ENCODE measurements at places on chromosomes 6 and 20.

GRCh38 chr6:33677143-33677660 is 34.3 kb downstream of the UQCC2 start:
- no peak for DNase-seq

DNA sequence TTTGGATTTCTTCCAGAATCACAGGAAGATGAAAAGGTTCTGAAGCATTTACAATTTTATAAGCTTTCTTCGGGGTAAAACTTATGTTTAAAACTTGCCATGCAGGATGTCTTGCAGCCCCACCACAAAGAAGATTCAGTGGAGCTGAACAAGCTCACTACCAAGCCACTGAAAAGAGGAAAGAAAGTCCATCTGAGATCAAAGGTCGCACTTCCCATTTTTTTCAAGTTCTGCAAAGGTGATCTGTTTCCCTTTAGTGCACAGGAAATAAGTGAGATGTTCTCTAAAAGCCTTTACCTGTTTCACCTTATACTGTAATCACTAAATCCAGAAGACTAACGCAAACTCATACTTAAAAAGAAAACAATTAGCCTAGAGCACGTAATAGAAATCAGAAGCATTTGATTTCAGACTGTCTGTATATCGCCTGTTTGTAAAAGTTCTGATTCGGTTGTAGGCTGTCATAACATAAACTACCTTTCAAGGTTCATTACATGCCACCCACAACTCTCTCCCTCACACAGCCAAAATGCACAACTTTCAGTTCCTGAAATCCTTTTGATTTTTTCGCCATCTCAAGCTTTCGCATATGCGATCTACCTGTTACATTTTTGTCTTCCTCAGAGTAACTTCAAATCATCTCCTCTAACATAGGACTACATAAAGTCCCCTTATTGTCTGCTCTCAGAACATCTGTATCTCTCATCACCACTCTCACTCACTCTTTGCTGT is 1.8 kb downstream of the ECHDC1 start:
- no peak for DNase-seq

GRCh38 chr6:41502917-41503671 is 43.1 kb upstream of the FOXP4 start:
- no peak for DNase-seq

DNA sequence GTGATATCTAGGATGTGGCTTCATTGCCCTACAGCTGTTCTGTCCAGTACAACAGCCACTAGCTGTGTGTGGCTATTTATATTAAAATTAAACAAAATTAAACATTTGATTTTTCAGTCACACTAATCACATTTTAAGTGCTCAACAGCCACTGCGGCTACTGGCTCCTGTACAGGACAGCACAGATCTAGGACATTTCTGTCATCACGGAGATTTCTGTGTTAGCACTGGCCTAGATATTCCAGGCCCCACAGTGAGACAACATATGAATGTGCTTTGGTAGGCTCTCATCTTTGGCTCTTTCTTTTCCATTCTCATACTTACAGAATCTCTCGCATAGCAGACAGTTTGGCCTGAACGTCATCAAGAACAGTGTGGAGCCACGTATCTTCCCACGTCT is 48.4 kb upstream of the ZBTB24 start:
- DNase-seq = no peak

DNA sequence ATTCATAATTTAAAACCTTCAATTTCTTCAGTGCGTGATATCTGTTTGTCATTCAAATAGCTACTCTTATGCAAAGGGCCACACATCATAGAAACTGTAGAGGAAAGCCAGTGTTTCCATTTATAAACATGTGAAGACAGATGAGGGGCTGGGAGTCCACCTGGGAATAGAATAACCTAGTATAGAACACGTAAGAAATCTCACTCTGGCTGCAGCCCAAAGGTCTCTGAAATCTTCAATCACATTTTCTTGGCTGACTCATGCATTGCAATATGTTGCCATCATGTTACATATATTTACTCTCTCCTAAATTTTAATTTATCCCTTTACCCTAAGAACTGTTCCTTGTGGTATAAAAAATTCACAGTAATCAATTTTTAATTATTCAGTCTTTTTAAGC is 123.2 kb downstream of the ELOVL4 start:
- no peak for DNase-seq

GRCh38 chr6:111823831-111824607 is 49.2 kb downstream of the FYN start:
- DNase-seq = no peak

Data from stimulated activated CD4-positive, alpha-beta T cell treated with anti-CD3 and anti-CD28 coated beads, Interleukin-12 subunit alpha, Interleukin-12 subunit beta, amount 100 ng/mL, for 4 hours (primary cell).